ENCODE measurements at places on chromosomes 12 and 14.

- no peak for DNase-seq
These were observed 55.3 kb downstream of the RIN3 start for GRCh38 chr14:92568621-92569479.

- peak; percentile 6 for DNase-seq
These were observed 16.7 kb downstream of the OR9K2 start for GRCh38 chr12:55142669-55143565.

- DNase-seq = no peak
These were observed 163.9 kb upstream of the G2E3 start for GRCh38 chr14:30395065-30395464.

DNA sequence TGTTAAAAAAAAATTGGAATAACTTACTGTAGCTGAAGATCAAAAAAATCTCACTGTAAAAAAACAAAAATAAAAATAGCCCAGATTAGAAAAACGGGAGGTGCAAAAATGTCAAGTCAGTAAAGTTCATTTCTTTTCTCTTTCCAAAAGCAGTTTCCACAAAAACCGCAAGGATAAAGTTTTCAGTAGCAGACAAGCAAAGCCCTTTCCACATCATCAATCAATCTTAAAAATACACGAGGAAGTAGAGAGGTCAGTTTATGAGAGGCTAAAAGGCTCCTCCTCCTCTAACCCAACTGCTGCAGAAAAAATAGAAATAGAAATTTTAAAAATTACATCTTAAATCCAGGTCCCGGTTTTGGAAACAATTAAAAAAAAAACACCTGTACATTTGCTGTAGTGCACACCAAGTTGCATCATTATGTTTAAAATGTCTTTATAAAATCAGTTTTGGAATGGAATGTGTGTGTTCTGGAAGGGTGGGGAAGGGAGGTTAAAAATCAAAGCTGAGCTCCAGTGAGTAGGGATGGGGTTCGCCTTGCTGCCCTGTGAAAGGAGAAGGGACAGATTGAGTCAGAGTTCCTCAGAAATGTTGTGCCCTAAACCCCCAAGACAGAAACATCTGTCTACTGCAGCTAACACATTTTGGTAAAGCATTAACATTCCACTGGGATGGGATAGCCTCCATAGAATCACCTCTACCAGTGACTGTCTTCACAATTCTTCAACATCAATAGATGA lies 5.8 kb downstream of the HNRNPC start:
- DNase-seq = peak; percentile 30

DNA sequence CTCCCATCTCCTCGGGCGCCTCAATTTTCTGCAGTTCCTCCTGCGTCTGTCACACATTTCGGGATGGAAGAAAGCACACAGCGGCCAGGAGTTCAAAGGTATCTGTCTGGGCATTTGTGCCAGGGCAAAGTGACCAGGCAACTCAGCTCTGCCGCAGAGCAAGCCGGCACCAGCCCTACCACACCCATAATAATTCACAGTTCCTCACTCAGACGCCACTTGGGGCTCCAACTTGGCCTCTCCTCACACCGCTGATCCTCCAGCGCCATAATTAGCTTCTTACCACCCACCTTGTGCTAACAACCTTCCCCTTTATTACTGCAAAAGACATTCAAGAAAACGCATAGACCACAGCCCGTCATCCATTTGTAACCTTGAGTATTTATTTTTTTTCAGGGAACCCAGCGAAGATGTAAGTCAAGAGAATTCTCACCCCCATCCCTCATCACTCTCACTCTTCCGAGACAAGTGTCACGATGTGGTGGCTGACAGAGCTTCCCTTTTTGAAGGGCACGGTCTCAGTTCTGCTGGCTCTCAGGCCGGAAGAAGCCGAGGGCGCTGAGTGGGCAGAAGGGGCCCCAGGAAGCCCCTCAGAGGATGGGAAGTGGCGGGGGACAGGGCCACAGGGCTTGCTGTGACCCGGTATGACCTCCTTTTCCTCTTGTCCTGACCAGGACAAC lies 25.2 kb upstream of the NCOR2 start:
- DNase-seq = no peak

DNA sequence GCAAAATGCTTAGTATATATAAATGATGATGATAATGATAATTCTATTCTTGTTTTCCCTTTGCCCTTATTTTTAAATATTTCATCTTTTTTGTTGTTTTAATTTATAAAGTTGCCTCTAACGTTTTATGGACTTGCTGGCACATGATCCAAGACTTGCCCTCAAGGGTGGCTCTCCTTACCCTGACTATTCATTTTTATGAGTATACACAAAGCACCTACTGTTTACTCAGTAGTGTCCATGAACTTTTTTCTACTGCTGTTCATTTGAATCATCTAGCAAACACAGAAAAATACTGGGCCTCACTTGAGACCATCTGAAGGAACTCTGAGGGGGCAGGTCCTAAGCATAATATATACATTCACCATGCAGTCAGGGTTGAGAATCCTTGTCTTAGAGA lies 276.2 kb downstream of the AACS start:
- DNase-seq = no peak

- DNase-seq = no peak
These were observed 42.8 kb upstream of the CORO1C start for GRCh38 chr12:108773798-108774788.

DNA sequence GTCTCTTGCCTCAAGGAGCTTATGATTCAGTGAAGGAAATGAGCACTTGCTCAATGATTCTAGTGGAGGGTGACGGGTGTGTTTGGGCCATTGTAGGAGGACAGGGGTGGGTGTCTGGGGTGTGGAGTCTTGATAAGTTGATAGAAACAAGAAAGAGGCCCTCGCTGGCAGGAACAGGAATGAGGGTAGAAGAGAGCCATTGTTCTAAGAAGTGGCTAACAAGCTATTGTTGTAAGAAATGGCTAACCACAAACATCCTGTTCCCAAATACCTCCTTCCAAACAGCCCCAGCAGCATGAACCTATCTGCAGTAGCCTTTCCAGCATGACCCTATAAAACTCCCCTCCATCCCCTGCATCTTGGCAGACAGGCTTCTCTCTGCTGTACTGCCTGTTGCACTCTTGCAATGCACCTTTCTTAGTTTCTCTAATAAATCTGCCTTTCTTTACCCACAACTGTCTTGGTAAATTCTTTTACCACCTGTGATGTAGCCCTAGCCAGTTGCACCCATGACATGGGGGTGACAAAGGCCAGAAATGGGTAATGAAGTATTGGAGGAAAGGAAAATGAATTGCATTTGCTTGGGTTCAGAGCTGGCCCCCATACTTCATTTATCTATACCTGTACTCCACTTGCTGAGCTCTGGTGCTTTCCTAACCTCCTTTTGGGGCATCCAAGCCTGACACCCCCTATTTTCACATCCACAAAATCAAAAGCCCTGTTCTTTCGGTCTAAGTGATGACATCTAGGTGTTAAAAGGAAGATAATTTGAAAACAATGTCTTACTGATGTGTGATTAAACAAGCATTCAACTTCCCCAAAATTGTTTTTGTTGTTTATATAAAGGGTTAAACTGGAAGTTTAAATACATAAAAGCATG lies 389.1 kb downstream of the GRIN2B start:
- no peak for DNase-seq

DNA sequence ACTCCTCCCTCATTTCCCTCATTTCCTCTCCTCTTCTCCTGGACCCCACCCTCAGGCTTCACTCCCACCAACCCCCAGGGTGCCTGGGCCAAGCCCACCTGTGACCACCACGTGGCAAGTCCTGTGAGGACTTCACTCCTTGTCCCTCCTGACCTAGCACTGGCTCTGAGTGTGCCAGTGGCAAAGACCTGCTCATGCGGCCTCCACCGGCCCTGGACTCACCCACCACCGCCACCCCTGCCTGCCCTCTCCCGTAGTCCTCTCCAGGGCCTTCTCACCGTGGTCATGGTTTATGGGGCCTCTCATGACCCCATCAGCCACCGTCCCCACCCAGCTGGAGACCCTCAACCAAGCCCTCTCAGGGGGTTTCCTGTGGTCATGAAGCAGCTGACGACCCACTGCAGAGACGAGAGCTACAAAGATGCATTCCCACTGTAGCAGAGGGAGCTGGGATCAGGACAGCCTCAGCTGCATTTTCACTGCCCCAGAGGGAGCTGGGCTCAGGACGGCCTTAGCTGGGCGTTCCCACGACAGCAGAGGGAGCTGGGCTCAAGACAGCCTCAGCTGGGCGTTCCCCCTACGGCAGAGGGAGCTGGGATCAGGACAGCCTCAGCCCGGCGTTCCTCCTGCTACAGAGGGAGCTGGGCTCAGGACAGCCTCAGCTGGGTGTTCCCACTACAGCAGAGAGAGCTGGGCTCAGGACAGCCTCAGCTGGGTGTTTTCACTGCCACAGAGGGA lies 3.2 kb upstream of the C14orf180 start:
- DNase-seq = no peak

- DNase-seq = no peak
These were observed 874 bp upstream of the RNU6-8 start for GRCh38 chr14:32203928-32204357.

DNA sequence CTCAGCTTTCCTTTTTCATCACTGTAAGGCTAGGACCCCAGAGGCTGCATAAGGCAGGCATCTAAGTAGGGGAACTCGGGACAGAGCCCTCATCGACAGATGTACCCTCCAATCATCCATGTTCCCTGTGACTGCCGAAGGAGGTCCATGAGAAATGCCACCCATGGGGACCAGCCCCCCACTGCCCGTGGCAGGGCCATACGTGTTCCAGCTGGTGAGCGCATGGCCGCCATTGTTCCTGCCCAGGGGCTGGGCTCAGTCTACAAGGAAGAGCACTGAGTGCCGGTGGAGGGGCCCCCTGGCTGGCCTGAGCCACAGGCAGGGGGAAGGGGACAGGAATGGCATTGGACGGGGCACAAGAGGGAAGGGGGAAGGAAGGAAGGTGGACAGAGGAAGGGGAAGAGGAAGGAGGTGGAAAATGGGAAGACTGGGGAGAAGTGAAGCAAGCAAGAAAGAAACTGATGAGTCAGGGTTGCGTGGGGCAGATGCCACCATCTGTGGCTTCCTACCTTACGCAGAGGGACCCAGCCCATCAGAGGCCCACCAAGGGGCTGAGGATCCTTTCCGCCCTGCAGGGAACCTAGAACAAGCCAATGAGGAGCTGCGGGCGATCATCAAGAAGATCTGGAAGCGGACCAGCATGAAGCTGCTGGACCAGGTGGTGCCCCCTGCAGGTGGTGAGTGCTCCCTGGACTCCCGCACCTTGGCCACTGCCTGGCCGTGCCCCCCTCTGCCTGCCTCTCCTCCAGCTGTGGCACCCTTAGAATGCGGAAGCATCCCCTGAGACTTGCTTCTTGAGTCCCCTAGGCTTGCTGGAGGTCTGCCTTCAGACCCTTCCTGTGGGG lies 120.6 kb upstream of the FKBP4 start:
- no peak for DNase-seq

- DNase-seq = no peak
These were observed 35.5 kb upstream of the FRMD6 start for GRCh38 chr14:51616256-51616655.

- no peak for DNase-seq
These were observed 676.5 kb downstream of the DIO2 start for GRCh38 chr14:79534703-79535353.

DNA sequence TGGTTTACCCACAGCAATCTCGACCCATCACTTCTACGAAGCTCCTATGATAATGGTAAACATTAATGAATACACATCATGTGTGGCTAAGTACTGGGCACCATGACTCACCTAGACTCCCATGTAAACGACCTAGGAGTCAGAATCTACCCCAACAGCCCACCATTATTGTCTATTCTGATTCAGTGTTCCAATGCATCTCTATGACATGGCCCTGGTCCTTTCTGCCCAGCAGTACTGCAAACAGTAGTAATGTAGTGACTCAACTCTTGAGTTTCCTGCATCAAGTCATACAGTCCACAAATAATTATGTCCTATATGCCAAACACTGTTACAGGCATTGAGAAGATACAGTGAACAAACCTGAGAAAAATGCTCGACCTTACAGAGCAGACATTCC lies 14.6 kb downstream of the GTF2A1 start:
- DNase-seq = no peak

- DNase-seq = no peak
These were observed 146.4 kb upstream of the RTL1 start for GRCh38 chr14:101049942-101050341.

- no peak for DNase-seq
These were observed 62.5 kb downstream of the ZFP36L1 start for GRCh38 chr14:68730348-68730747.

DNA sequence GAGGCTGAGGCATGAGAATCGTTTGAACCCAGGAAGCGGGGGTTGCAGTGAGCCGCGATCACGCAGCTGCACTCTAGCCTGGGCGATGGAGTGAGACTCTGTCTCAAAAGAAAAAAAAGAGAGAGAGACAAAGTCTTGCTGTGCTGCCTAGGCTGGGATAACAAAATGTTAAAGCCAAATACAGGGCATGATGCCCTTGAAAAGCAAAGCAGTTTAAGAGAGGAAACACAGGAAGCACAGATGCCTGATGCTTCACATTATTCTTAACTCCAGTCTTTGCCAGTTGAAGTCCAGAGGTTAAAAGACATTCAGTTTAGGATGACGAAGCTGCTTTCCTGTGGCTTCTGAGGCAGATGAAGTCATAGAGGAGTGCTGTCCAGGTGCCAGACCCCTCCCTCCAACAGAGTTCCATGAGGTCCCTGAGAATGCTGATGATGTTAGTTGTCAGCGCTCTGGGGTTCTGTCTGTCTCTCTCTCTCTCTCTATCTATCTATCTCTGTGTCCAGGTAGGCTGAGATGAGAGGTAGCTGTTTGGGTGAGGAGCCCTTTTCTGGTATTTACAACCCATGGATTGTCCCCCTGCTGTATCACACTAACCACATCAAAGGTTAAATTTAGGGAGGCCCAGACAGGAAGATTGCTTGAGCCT lies 4.9 kb upstream of the MRPL52 start:
- no peak for DNase-seq

- no peak for DNase-seq
These were observed 56.9 kb downstream of the ATP23 start for GRCh38 chr12:57998251-57998650.

- DNase-seq = no peak
These were observed 144.6 kb downstream of the SUDS3 start for GRCh38 chr12:118521036-118521370.

DNA sequence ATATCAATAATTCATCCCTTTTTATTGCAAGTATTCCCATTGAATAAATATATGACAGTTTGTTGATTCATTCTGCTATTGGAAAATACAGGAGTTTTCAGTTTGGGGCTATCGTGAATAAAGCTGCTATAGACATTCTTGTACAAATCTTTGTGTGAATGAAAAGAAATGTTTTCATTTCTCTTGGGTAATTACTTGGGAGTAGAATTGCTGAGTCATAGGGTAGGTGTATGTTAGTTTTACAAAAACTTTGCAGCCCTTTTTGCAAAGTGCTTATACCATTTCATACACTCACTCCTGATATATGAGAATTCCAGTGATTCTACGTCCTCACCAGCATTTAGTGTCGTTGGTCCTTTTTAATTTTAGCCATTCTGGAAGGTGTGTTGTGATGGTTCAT lies 6.9 kb upstream of the PTCSC3 start:
- no peak for DNase-seq

GRCh38 chr14:64502456-64502855 lies 1.2 kb downstream of the ZBTB25 start:
- DNase-seq = peak; percentile 46

GRCh38 chr12:19915392-19916195 lies 452.7 kb upstream of the PDE3A start:
- peak; percentile 16 for DNase-seq

GRCh38 chr12:22543246-22544037 lies 900 bp downstream of the C2CD5 start:
- peak; percentile 30 for DNase-seq
